ENCODE measurements at places on chromosomes 3 and 15.

GRCh38 chr3:53730576-53730975 lies 115.6 kb downstream of the CHDH start:
- DNase-seq = no peak

GRCh38 chr15:87547470-87548181 lies 708.9 kb downstream of the NTRK3 start:
- no peak for DNase-seq

- DNase-seq = no peak
Measured at GRCh38 chr15:64772964-64773363, 2.4 kb downstream of the RBPMS2 start.

- DNase-seq = no peak
Measured at GRCh38 chr3:194554473-194555123, 67.8 kb upstream of the ATP13A3 start.

DNA sequence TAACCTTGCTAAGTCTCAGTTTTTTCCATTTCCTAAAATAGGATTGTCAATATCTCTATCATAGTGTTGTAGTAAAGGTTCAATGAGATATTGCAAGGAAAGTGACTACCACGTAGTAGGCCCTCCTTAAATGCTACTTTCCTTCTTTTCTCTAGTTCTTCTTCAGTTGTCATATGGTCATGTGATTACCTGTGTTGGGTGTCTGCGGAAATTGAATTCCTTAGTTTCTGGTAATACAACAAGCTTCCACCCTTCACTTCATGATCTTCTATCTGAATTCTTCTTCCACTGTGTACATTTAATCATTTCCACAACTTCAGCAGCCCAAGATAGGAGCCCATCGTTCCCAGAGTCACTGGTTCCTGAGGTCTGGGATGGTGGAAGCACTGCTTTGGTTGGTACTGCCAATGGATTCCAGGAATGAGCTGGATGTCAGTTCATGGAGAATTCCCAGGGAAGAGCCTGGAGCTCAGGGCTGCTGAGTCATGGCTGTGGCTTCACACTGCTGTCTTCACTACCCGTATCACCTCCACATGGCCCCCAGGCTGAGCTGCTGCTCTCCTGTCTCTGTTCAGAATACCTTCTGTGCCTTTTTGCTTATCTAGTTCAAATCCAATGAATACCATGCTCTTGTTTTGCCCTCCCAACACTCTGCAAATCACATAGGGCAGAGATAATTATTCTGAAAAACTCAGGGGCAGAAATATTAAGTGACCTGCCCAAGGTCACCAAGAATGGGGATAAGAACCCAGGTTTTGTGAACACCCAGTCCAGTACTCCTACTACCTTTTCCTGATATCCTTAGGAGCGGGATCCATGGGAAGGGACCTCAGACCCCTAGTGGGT lies 98.6 kb downstream of the RPL39L start:
- DNase-seq = no peak

DNA sequence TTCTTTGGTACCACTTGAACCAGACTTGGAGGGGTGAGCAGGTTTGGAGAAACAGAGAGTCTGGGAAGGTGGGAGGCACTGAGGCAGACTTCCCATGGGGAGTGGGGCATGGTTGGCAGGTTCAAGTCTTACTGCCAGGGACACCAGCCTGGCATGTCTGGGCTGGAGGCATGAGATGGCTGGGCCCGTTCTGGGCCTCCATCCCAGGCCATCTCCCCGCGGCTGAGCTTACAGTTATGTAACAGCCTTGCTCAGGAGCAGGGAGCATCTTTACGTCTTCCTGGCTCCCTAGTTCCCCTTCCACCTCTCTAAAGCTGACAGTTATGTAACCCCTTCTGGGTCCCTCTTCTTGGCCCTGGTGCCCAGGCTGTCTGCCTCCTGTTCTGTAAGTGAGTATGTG lies 12.4 kb downstream of the VIPR1 start:
- DNase-seq = no peak

- no peak for DNase-seq
Measured at GRCh38 chr15:50009634-50010033, 109.4 kb downstream of the ATP8B4 start.

GRCh38 chr3:126854666-126855065 lies 128.2 kb upstream of the PLXNA1 start:
- DNase-seq = no peak

GRCh38 chr3:123272547-123272946 lies 70.8 kb downstream of the SEC22A start:
- DNase-seq = no peak

- DNase-seq = no peak
Measured at GRCh38 chr15:59420108-59420507, 17.9 kb upstream of the FAM81A start.

GRCh38 chr15:76336254-76337058 lies at the start of gene ISL2:
Gene ISL2, plus strand, starts transcription at chr15:76336773. Its CDS starts 111 bp downstream, at chr15:76336884.
- peak; percentile 97 for DNase-seq

GRCh38 chr3:130669740-130670139 lies 76.9 kb downstream of the PIK3R4 start:
- DNase-seq = no peak

GRCh38 chr15:81126892-81127291 lies 7.2 kb upstream of the CFAP161 start:
- DNase-seq = no peak

DNA sequence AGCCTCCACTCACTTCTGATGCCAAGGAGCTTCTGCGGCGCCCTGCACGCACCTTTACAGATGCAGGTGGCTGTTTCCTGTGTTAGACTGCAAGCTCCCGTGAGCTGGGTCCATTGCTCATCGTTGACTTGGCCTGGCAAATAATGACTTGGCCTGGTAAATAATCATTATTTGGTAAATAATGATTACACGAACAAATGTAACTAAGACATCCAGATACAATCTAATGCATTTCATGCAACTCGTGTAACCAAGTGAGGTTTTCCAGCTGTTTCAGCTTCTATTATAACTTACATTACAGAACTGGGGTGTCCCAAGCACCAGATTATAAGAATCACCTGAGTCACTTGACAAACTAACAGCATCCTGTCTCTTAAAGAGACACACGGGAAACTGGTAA lies 92.1 kb upstream of the BHLHE40 start:
- no peak for DNase-seq

GRCh38 chr15:57696146-57696545 lies 10.4 kb upstream of the POLR2M start:
- DNase-seq = peak; percentile 34

DNA sequence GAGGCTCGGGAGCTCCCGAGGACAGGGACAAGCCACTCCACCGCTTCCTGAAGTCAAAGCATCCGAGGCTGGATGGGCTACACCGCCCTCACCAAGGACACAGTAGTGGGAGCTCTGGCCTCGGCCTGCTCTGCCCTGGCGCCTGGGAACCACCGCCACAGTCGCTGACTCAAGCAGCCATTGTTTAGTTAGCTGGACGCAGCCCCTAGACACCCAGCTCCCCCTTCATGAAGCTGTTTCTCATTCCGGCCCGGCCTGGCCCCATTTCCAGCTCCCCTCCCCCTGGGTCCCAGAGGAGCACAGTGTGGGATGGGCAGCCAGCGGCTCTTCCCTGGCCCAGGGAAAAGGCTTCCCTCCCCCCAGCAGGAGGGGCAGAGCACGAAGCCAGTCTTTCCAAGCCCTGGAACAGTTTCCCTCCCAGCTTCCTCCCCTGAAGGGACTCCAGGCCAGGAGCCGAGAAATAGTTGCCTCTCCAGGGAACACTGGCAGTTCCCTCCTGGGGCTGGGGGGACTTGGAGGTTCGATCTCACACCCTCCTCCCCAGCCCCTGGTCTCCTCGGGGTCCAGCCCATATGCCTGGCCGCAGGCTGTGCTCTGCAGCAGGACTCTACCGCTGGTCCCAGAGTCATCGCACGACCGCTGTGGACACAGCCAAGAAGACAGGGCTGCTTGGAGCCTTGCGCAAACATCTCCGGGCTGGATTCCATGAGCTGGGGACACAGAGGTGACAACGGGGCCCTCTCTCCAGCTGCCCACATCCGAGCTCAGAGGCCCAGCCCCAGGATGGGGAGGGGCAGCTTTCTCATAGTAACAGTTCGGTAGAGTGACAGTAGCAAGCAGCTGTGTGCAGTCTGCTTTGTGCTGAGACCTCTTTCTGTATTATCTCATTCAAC lies 10.0 kb downstream of the PLXND1 start:
- peak; percentile 66 for DNase-seq

DNA sequence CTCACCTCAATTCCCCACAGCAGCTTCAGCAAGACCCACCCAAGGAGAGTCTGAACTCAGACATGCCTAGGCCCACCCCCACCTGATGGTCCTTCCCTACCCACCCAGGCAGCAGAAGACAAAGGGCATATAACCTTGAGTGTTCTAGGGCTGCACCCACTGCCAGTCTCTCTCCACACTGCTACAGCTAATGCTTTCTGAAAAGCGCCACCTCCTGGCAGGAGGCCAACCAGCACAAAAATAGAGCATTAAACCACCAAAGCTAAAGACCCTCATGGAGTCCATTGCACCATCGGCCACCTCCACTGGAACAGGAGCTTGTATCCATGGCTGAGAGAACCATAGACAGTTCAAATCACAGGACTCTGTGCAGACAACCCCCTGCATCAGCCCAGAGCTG lies 11.3 kb upstream of the RPL39L start:
- peak; percentile 30 for DNase-seq

DNA sequence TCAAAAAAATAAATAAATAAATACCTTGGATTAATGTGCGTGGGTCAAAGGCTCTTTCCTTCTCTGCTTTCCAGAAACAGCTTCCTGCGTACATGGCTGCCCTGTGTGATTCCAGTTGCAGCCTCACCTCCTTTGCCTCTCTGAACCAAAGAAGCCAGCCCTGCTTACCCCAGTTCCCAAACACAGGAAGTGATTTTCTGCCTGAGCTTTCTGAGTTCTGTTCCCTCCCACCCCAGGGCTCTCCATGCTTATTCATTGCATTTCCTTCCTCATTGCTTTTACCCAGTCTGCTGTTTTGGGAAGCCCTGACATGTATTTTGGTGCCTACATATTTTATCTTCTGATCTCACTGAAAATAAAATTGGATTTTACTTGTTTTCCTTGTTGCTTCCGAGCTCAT lies 15.4 kb downstream of the ZSCAN2 start:
- DNase-seq = no peak

DNA sequence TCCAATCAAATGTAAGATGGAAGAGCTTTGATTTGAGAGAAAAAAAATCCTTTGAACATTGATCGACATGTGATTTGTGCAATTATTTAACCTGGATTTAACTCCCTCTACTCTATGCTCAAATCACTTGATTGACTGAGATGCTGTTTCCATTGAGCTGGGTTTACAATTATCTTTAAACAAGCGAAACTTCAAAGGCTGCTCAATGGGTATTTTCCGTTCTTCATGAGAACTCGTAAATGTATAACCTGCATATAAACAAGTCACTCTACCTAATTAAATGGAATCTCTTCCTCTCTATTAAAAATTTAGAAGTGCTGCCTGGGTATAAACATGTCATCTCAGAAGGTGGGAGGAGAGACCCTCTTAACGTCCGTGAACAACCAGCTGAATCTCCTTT lies 71.9 kb downstream of the ANXA2 start:
- no peak for DNase-seq

GRCh38 chr3:123081718-123082369 lies 15.0 kb downstream of the PDIA5 start:
- DNase-seq = peak; percentile 80

DNA sequence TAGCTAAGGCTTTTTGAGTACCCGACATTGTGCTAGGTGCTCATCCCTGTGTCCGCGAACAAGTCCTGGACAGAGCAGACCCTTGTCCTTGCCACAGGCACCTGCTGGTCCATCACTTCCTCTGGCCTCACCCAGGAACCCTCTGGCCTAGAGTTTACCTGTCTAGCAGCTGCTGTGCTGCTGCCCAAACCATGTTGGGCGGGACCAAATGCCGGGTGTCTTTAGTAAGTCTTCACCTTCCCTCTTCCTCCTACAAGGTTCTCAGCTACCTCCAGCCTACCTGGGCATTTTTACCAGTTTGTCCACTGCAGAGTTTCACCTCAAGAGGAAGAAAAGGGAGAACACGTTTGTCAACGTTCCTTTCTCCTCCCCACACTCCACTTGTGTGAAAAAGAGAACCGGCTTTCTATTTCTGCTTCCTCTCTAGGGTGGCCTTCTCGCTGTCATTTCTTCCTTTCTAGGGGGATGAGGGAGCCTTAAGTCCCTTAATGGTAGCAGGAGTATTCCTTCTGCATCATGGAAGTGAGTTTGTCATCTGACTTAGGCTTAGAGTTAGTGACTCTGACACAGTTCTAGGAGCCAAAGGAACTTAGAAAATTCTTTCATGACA lies 80.4 kb upstream of the GCNT3 start:
- no peak for DNase-seq

DNA sequence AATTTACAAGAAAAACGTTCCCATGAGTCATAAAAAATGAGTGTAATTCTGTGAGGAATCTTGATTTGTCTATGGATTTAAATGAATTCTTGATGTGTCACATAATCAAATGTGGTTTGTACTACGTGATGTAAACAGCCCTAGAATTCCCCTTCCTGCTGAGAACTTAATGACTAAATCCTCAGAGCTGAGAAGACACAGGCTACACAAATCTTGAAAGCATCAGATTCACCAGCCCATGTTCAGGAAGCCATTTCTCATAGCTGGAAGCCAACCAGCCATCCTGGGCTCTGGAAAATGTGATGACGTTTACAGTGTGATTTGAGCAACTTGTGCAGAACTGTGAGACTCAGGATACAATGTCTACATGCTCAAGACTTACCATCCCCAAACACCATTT lies 193.7 kb upstream of the MME start:
- DNase-seq = no peak

DNA sequence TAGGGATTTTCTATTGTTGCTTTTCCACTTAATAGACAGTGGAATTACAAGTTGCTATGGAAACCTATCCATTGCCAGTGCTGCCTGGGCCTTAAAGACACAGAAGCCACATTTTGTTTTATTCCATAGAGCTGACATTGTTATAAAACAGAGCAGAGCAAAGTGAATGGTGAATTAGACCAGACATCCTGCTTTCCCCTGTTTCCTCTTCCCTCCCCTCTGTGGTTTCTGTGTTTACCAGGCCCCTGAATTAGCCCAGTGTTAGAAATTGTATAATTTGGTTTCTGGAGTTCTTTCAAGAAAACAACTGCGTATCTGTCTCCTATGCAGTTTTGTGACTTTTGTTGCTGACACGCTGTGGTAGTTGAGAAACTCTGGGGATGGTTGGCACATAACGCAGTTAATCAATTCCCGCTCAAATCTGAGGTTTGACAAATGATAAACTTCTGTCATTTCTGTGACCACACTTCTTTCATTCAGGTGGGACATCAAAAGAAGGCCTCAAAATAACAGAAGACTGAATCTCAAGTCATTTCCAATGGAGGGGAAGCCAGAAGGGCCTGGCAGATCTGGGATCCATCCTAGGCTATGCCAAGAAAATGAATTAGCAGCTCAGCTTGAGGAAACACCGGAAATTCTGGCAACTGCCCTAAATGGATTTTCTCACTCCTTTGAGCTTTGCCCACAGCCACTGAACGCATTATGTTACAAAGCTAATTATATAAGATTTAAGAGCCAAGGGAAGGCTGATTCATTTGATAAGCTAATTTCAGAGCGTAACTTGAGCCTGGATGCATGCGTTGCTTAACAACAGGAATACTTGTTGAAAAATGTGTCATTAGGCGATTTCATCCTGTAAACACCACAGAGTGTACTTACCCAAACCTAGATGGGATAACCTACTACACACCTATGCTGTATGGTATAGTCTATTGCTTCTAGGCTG lies 46.9 kb downstream of the NR1D2 start:
- DNase-seq = peak; percentile 95
